ENCODE measurements at places on chromosomes 2 and 18.

DNA sequence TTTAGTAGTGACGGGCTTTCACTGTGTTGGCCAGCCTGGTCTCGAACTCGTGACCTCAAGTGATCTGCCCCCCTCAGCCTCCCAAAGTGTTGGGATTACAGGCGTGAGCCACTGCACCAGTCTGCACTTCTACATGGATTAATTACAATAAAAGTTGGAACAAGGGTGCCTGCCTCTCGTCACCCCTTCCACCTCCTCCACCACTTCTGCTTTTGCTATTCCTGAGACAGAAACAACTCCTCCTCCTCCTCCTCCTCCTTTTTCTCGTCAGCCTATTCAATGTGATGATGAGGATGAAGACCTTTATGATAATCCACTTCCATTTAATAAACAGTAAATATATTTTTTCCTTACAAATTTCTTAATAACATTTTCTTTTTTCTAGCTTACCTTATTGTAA is 35.2 kb downstream of the SRBD1 start:
- no peak for DNase-seq

DNA sequence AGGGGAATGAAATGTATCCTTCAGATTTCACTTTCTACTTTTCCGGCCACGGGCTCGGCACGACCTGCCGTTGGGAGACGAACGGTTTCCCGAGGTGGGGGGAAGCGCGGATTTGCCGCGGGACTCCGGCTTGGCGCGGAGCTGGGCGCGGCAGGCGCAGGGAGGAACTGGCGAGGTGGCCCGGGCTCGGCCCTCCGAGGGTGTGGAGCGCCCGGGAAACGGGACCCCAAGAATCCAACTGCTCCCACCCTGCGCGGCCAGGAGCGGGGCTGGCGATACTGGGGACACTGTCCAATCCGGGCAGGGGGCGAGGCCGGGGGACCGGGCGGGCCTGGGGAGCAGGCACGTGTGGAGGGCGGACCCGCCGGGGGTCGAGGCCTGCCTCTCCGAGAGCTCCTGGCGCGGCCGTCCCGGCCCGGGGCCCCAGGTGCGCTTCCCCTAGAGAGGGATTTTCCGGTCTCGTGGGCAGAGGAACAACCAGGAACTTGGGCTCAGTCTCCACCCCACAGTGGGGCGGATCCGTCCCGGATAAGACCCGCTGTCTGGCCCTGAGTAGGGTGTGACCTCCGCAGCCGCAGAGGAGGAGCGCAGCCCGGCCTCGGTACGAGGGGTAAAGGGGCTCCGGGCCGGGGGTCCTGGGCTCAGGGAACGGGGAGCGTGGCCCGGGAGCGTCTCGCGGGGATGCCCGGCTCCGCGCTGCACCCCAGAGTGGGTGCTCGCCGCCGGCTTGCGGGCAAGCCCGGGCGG is at the start of gene ANXA4:
ANXA4 (plus strand) TSS at position 560 of the 747 bp plus-strand sequence. CDS start 39,432 bp downstream, outside the sequence.
- peak; percentile 37 for DNase-seq

DNA sequence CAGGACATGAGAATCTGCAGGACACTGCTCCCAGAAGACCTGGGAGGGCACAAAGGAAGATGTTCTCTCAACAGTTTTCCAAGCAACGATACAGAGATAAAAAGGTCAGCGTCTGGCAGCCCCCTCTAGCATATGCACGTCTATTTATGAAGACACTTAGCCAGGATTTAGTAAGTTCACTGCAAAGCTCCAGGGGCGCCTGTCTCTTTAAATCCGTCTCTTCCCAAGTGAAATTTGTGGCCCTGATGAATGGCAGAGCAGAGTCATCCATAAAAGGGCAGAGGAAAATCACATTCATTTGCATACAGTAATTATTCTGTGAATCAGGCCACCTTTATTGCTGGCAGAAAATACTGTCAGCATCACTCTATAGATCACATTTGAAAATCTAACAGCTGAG is 390.9 kb upstream of the SMIM21 start:
- DNase-seq, result no peak

DNA sequence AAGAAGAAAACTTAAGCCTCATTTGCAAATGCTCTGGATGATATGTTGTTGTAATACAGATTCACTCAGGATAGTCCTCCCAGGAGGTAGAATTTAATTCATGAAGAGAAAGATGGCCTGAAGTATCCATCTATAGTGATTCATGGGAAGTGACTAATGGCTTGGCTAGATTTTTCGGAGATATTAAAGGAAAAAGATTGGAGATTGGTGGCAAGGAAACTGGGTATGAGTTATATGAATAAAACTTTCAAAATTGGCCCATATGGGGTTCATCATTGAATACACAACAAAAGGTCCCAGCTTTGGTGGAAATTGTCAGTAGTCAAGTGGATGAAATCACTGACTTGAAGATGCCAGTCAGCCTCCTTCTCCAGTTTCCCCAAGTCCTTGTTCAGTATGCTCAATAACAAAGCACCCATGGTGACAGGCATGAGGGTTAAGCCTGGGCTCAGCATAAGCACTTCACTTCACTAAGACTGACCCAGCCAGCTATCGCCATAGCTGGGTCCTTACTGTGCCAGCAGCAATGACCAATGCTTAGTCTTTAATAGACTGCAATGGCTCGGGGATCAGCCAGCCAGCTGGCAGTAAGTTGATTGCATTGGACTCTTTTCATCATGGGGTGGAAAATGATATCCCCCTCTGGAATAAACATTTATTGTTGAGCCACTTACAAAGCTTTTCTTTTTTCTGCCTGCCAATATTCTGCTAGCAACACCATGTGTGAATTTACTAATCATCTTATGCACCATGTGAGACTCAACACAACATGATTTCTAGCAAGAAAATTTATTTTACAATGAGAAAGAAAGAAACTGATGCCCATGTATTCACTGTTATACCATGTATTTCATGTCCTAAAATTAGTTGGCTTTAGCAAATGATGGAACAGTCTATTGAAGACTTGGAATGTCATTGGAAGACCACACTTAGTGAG is 176.6 kb upstream of the TACR1 start:
- no peak for DNase-seq

GRCh38 chr2:70657246-70657645 is 103.6 kb upstream of the TGFA start:
- DNase-seq, result no peak

- DNase-seq, result no peak
These were observed 7.3 kb upstream of the ETAA1 start for GRCh38 chr2:67389788-67390187.

DNA sequence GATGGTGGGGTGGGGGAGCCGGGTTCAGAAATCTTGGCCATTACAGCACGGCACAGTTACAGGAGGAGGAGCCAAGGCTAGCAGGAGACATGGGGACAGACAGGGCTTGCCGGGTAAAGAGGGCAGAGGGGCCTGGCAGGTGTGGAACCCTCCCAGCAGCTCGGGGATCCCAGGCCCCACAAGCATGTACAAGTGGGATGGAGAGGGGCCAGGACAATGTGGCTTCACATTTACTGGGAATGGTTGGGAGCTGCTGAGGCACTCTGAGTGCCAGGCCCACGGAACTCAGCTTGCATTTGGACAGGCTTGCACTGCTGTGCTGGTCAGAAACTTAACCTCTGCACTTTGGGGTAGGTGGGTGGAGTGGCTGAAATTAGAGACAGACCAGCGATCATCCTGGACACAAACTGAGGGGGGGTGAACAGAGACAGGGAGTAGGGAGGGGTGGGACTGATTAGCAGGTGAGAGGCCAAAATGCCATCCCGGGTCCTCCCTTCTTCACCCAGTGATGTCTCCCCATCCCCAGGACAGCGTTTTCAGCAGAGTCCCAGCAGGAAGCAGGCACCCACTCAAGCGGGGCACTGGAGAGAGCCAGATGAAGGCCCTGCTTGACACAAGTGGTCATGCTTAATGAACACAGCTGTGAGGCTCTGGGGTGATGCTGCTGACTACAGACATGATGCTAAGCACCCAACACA is 9.6 kb downstream of the PER2 start:
- no peak for DNase-seq

GRCh38 chr2:212213191-212213590 is 325.4 kb downstream of the ERBB4 start:
- no peak for DNase-seq

DNA sequence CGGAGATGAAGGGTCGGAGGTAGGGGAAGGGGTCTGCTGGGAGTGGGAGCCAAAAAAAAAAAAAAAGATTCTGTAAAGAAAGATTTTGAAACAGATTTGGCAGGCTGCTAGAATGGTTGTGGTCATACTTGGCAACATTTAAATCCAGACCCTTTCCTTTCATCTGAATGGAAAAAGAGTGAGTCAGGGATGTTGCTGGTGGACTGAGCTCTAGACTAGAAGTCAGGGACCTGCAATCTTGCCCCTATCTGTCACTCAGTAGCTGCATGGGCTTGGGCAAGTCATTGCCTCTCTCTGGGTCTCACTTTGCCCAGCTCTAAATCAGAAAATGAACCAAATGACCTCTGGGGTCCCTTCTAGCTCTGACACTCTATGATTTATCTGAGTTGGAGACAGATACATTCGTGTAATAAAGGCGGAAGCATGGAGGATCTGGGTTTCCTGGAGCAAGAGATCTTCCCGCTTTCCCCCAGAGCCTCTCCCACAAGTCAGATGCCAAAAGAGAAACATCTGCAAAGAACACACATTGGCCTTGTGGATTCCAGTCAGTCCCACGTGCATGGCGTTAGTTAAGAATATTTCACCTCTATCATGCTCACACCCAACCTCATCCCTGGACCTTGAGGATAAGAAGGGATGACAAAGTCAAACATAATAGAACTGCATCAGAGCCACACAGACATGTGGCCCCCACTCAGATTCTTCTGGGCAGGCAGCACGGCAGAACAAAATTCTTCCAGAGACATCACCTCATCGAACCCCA is 58.5 kb downstream of the ADD2 start:
- no peak for DNase-seq

GRCh38 chr2:16413285-16413684 is 252.3 kb downstream of the CYRIA start:
- DNase-seq, result no peak

- DNase-seq, result no peak
These were observed 30.7 kb upstream of the DUSP2 start for GRCh38 chr2:96175951-96176350.

DNA sequence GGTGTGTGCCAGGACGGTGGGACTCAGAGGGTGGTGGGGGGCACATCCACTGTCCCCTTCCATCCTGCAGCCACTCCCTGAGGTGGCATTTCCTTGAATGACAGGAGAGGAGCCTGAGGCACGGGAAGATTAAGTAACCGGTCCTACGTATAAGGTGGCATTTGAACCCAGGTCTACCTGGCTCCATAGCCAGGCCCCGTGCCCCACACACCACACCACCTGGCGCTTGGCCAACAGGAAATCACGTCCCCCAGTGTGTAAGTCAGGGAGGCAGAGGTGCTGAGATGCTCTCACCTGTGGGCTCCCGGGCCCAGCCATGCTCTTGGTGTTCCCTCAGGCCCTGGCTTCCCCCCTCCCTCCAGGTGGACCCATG is 53.7 kb downstream of the HPCAL1 start:
- no peak for DNase-seq

DNA sequence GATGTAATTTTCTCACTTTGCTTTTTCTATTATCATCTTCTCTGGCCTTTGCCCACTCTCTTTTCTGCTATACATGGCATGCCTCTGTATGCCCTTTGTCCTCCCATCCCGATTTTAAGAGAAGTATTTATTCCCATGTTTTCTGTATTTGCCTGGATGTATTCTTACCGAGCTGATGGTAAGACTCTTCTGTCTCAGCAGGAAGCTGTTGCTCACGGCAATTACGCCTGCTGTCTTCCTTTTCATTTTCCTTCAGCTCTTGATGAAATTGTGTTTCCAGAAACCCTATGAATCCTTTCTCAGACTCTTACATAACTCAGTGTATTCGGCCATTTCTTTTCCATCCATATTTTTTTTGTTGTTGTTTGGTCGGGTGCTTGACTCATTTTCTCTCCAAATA is 121.6 kb downstream of the SP3 start:
- no peak for DNase-seq

GRCh38 chr2:143588746-143589145 is 459.5 kb downstream of the ARHGAP15 start:
- DNase-seq, result no peak

- no peak for DNase-seq
These were observed 33.0 kb downstream of the VAPA start for GRCh38 chr18:9946831-9947230.

DNA sequence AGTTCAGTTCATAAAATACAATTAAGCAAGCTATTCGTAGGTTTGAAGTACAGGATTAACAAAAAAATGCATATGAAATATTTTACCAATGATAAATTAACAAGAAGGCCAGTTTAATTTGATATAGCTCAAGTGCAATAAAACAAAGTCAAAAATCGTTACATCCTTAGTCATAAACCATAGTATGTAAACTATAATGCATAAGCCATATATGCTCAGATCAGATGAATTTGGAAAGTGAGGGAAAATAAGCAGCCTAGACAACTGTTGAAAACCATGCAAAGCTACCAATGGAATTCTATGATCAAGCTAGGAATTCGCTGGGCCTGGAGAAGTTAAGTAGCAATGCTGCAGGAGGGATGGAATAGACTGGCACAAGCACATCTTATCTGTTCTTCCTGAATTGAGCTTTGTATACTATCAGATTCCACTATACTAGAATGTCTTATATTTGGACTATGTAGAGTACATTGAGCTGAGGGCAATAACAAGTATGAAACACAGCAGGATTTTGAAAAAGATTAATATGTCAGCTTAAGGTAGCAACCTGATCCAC is 682.0 kb downstream of the IRS1 start:
- no peak for DNase-seq

- no peak for DNase-seq
These were observed 297.6 kb downstream of the CDCA7 start for GRCh38 chr2:173652311-173652710.

DNA sequence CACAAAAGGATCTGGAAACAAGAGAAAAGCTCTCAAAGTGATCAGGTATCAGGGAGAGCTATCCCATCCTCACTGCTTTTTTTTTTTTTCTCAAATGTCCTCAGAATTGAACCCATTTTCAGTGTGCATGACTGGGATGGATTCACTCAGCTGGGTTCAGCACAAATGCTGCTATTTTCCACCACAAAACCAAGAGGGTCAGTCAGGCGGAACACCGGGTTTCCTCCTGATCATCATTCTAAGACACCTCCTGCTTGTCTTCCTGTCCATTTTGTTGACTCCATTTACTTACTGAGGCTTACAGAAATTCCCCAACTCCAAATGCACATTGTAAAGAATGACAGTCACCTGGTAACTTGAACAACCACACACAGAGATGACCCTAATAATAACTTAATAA is 39.9 kb downstream of the CYRIA start:
- no peak for DNase-seq
